NCI-H187 treated with DMSO at 0.1 percent for 48 hours (cell line): ENCODE measurements at places on chromosomes 5 and 9.

DNA sequence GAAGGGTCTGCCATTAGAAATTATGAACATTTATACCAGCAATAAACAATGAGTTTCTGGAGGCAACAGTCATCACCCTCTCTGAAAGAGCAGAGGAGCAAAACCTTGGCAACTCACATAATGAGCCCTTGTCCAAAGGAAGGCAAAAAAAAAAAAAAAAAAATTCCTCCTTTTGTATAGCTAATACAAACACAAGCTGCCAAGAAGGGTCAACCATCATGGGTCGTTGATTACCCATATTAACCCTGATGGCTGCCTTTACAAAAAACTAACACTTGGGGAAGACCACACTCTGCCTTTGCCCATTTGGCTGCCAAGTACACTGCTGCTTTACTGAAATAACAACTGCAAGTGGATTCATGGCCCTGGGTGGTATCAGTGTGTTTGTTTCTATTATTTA is 272.7 kb downstream of the ADAMTSL1 start:
- no peak for DNase-seq

- DNase-seq: no peak
These were observed 403.7 kb upstream of the DAP start for GRCh38 chr5:11164531-11165294.

GRCh38 chr9:132418726-132419363 is 8.8 kb downstream of the CFAP77 start:
- no peak for DNase-seq

DNA sequence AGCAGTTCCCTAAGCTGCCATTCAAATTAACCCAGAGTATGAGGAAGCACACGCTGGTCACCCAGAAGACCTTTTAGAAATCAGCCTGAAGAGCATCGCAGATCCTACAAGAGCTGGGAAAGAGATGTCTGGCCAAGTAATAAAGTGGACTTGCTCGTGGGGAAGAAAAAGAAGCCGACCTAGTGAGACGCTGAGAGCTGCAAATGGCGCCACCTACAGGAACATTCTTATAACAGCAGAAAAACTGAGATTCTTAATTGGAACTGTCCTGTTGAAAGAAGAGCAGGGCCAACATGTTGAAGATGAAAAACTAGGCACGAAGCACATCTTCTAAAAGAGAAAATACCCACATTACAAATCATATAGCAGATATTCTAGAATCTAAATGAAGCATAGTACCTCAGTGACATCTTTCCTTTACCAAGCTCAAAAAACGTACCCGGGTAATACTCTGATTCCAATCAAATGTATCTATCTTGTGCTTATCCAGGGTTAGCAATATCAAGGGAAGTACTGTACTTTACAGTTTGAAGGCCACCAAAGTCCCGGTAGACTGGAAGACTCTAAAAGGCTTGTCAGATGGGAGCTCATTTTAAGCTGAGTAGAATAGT is 3.9 kb upstream of the GNAQ start:
- peak; percentile 49 for DNase-seq

- no peak for DNase-seq
These were observed 605.9 kb upstream of the FAM174A start for GRCh38 chr5:99929067-99929805.

DNA sequence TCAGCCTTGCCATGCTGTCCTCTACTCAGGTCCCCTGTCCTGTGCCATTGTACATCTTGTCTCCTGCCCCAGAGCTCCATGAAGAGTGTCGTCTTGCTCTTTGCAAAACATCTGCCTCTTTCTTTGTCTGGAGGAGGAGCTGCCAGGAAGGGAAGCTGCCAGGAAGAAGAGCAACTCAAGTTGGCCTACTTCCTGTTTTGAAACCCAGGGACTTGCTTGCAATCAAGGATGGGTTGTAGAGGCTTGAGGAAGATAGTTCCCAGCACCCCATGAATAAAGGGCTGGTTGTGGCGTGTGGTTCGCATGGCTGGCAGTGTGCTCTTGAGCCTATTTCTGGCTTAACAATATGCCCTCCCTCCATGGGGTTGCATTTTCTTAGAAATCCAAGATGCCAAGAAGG is 53.0 kb upstream of the CPEB4 start:
- DNase-seq: no peak
